ENCODE measurements at places on chromosomes 3 and 15.

GRCh38 chr3:197186887-197187588 is 111.4 kb downstream of the DLG1 start:
- DNase-seq: no peak

DNA sequence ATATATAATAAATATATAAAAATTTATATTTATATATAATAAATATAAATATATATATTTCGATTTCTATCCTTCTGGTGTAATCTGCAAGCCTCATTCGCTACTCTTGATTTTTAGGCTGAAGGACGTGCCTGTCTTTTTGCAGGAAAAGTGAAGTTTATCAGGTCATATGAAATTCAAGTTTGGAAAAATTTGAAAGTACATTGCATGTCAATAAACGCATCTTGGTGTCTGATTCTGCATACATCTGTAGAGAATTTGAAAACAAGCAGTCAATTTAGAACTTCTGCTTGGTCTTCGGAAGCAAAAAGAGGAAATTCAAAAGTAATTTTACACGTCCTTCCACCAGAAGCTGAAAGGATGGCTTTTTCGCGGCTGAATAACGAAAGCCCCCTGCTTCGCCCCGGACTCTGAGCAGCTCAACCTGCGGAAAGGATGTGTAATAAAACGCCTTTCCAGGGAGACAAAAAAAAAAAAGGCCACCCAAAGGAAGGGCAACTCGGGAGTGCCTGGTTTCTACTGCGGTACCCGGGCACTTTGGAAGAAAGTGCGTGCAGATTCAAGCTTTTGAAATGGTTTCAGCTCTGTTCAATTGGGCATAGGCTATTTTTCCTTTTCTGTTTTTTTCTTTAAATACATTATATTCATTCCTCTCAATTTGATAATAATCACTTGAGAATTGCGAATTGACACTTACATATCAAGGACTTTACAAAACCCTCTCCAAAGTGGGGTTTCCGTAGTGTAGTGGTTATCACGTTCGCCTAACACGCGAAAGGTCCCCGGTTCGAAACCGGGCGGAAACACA is 1.5 kb upstream of the MYNN start:
- DNase-seq: peak; percentile 6

DNA sequence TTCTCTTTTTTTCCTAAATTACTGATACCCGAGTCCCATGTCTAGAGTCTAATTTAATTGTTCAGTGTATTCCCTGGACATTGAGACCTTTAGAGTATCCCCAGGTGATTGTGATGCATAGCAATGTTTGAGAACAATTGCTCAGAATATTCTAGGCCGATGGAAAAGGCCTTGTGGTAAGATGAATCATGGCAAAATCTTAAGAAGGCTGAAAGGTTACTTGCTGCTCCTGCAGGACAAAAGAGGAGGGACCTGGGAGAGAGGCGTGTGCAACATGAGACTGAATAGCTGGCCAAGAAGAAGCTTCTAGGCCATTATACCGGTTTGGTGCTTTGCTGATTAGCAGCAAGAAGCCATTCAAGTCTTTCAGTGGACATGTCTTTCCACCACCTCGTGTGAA is 256.6 kb downstream of the ROBO2 start:
- no peak for DNase-seq

GRCh38 chr3:127151251-127151564 is 41.7 kb upstream of the PRR23E start:
- no peak for DNase-seq

DNA sequence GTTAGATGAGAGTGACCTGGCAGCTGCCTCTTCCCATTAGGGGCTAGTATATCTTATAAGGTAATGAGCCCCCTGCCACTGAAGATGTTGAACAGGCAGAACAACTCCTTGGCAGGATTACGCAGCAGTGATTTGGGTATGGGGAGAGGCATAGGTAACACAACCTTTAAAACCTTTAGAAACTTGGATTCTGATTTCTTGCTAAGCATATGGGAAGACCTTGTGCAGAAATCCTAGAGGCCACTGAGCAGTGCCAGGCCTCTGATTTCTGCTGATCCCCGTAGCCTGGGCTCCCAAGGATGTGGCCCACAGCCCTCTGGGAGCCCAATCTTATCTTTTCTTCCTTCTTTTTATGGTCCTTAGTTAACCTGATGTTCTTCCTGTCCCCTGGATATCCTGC is 237.9 kb upstream of the ROPN1 start:
- DNase-seq: no peak

DNA sequence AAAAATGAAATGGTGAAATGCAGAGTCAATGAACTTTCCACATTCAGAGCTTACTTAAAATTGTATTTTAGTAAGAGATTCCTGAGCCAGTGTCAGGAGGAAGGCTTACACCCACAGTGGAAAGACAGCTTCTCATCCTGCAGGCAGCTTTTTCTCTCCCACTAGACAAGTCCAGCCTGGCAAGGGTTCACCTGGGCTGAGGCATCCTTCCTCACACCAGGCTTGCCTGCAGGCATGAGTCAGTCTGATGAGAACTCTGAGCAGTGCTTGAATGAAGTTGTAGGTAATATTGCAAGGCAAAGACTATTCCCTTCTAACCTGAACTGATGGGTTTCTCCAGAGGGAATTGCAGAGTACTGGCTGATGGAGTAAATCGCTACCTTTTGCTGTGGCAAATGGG is 3.1 kb downstream of the CCR4 start:
- no peak for DNase-seq

DNA sequence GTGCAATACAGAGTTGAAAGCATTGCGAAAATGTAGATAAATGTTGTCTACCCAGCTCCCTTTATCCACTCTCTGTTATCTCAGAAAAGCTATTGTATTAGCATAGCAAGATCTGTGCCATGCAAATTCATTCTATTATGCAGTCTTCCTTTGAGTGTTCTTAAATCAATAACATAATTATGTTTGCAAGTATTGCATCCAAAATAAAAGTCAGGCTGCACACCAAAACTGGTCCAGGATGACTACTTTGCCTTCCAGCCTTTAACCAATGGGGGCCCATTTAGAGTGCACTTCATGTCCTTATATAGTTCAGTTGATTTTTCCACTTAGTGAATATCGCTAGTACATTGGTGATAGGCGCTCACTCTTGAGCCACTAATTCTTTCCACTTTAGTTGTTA is 107.4 kb upstream of the MLF1 start:
- DNase-seq: no peak

DNA sequence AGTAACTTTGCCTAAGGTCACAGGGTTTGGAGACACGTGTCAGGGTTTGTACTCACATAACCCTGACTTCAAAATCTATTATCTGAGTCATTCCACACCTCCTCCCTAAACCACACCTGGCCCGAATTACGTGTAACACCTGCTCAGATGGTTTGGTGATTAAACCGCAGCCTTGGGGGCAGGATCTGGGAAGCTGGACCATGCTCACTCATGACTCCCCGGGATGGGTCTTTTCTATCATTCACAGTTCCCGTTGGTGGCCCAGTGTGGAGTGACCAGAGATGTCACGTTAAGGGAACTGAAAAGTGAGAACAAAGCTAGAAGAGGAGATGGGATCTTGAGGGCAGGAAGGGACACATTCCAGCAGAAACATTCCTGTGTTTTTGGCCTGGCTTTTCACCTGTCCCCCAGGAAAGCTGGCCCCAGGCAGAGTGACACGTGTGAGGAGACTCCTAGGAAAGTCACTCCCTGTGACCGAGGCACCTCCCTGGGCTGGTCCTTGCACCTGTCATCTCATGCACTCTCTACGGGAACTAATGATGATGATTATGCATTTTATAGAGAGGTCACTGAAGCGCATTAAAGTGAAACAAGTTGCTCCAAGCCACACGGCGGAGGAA is 75.4 kb upstream of the POMGNT2 start:
- no peak for DNase-seq

- DNase-seq: no peak
These were observed 116.1 kb downstream of the ATP1B3 start for GRCh38 chr3:141992512-141992911.

- peak; percentile 96 for DNase-seq
These were observed at the start of gene VIPR1 for GRCh38 chr3:42502429-42503250. VIPR1 (plus strand) TSS chr3:42502643; CDS start chr3:42502736, 93 bp downstream.

- DNase-seq: no peak
These were observed 103.9 kb downstream of the NTRK3 start for GRCh38 chr15:88152672-88153071.

DNA sequence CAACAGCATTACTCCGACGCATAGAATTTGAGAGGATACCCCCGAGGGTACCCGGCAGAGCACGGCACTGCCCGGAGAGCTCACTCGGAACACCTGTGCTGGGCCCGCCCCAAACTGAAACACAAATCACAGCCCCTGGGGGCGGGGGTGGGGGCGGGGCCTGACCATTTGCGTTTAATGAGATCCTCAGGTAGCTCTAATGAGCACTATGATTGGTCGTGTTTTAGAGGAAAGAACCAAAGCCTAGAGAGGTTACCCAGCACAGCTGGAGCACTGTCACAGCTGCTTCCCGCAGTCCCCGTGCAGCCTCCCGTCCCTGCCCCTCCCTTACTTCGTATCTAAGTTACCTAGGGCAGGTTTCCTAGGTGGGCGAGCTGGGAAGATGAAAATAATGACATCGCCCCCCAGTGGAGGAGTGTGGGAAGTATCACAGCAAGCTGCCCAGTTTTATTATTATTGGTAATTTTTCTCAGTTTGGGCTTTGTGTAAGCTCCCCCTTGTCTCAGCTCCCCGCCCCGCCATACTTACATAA is 187.1 kb downstream of the PDE8A start:
- DNase-seq: peak; percentile 9

- no peak for DNase-seq
These were observed 40.2 kb upstream of the C15orf61 start for GRCh38 chr15:67480741-67481140.

GRCh38 chr3:64266065-64266931 is 41.0 kb upstream of the PRICKLE2 start:
- DNase-seq: no peak

GRCh38 chr15:62404194-62404985 is 239.3 kb upstream of the C2CD4B start:
- no peak for DNase-seq

- DNase-seq: no peak
These were observed 47.8 kb downstream of the OIP5 start for GRCh38 chr15:41284427-41285177.
